Activated CD8-positive, alpha-beta memory T cell treated with anti-CD3 and anti-CD28 coated beads, Interleukin-2, amount 10 ng/mL, durations not matched to agents 7 days and 5 days (primary cell): ENCODE measurements at places on chromosomes 7 and 10.

- no peak for DNase-seq
Observed at GRCh38 chr7:74228951-74229900, 19.4 kb downstream of the LAT2 start.

GRCh38 chr10:97538839-97539238 is 33.7 kb upstream of the ANKRD2 start:
- DNase-seq, result no peak

DNA sequence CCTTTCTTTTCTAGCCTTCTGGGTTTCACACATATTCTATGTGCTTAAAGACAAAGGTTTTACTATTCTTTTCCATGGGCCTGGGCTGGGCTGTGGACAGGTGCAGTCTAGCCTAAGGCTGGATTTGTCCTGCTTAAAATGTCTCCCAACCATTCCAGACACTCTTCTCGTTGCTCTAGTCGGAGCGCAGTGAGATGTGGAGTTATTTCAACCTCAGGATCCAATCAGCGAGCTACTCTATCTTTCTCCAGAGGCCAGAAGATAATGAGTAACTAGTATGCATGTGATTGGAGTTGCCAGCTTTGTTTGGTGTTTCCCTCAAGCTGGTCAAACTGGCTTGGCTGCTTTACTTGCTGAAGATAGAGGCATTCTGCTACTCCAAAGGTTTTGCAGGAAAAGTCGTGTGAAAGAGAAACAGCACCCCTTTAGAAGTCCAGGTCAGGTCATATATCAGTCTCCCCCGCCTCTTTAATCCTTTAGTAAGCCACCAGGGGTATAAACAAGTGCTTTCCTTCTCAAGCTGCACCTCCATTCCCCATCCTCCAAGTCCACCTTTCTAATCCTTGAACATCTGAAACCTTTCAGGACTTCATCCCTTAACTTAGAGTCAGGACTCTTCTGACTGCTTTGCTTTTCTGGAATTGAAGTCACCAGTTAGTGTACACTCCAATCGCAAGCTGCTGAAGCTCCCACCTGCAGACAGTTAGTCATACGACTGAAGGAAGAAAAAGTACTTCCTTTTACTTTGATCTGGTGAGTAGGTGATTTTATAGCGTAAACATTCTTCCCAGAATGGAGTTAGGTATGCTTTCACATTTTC is 78.8 kb downstream of the DNMBP start:
- DNase-seq, result no peak

DNA sequence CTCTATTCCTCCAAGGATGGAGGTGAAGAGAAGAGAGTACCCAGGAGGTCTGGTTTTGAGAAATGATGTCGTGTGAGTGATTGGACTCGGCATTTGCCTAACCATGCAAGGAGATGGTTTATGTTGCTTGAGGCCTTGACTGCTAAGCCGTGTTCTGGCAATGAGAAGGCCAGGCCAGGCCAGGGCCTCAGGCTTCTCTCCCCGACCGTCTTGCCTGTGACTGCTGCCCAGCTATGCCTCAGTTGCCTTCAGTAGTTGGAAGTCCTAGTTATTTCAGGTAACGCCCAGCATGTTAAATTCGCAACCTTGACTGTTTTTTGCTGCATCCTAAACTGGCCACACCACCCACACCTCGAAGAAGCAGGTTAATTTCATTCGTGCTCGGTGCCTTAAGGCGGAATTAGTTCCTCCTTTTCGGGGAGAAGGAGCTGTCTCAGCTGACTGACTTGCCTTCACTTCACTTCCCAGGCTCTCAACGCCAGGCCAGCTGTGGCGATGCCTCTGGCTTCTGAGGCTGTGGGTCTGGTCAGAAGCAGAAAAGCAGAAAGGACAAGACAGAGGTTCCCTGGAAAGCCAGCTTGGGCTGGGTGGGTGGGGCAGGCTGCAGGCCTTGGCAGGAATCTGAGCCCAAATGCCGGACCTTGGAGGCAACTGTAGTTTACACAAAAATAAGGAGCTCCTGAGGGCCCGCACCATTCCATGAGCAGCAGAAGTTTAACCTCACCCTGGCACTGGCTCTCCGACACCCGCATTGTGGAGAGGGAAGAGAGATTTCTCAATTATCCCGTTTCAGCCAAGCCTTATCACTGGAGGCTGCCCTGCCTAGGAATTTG is 61.9 kb upstream of the SAMD8 start:
- no peak for DNase-seq
